ENCODE measurements at places on chromosomes 16 and 17.

- DNase-seq = no peak
These were observed 22.2 kb downstream of the RNF112 start for GRCh38 chr17:19433255-19433654.

GRCh38 chr17:77153472-77153871 is 12.7 kb downstream of the SEC14L1 start:
- DNase-seq = no peak

- no peak for DNase-seq
These were observed 52.7 kb downstream of the CDRT4 start for GRCh38 chr17:15414532-15415306.

GRCh38 chr16:27959914-27960313 is 103.6 kb downstream of the GSG1L start:
- DNase-seq = no peak

All from NCI-H82 (cell line).